Activated CD4-positive, alpha-beta T cell treated with anti-CD3 and anti-CD28 coated beads for 24 hours (primary cell): ENCODE measurements at places on chromosomes 16 and 17.

GRCh38 chr16:2734844-2735515 lies 15.0 kb upstream of the PRSS27 start:
- DNase-seq = no peak

GRCh38 chr17:50114849-50115357 lies 15.1 kb downstream of the SAMD14 start:
- no peak for DNase-seq

DNA sequence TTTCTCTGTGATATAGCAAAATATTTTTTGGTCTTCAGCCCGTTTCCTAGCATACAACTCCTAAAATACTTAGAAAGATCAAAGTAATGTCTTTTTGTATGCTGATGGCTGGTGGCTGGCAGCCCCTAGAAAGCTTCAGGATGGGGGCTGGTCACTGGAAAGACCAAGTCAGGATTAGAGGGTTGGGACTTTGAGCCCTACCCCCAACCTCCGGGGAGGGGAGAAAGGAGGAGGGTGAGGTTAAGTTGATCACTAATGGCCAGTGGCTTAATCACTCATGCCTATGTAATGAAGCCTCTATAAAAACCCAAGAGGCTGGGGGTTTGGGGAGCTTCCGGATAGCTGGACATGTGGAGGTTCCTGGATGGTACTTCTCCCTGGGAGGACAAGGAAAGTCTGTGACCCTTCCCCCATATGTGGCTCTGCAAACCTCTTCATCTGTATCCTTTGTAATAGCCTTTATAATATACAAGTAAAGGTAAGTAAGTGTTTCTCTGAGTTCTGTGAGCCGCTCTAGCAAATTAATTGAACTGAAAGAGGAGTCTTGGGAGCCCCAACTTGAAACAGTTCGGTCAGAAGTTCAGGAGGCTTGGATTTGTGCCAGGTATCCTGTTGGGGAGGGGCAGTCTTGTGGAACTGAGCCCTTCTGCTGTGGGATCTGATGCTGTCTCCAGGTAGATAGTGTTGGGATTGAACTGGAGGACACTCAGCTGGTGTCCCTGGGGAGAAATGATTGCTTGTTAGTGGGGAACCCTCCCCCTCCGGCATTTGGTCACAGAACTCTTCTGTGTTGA lies 3.5 kb downstream of the SLC7A6 start:
- DNase-seq = no peak

- DNase-seq = no peak
Measured at GRCh38 chr17:67995570-67996263, 552 bp downstream of the C17orf58 start.

DNA sequence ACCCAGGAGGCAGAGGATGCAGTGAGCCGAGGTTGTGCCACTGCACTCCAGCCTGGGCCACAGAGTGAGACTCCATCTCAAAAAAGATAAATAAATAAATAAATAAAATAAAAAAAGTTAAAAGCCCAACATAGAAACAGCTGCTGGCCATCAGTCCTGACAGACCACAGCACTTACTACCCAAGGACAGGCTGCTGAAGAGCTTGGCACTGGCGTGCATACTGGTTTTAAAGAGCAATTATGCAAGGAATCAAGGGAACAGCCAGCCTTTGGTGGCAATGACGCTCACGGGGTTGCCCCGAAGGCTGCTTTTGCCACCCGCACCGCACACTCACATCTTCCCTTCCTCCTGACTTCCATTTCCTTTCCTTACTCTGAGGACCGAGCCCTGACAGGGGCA lies 4.2 kb downstream of the PLD6 start:
- no peak for DNase-seq

DNA sequence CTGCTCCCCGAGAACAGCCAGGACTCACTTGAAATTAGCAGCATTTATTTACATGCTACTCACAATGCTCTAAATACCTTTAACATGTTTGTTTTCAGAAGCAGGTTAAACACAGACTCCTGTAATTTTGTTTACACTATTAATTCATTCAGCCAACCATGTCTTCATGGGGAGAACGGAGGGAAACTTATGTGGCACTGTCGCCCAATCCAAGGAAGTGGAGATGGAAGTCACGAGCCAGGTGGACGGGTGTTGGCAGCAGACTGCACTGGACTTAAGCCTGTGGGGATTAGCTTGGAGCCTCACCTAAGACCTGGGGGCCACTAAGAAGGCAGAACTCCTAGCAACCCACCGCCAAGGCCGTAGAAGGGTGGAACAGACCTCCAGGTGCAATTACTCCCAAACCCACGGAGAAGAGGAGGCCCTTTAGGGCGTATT lies 8.8 kb upstream of the GFAP start:
- no peak for DNase-seq

DNA sequence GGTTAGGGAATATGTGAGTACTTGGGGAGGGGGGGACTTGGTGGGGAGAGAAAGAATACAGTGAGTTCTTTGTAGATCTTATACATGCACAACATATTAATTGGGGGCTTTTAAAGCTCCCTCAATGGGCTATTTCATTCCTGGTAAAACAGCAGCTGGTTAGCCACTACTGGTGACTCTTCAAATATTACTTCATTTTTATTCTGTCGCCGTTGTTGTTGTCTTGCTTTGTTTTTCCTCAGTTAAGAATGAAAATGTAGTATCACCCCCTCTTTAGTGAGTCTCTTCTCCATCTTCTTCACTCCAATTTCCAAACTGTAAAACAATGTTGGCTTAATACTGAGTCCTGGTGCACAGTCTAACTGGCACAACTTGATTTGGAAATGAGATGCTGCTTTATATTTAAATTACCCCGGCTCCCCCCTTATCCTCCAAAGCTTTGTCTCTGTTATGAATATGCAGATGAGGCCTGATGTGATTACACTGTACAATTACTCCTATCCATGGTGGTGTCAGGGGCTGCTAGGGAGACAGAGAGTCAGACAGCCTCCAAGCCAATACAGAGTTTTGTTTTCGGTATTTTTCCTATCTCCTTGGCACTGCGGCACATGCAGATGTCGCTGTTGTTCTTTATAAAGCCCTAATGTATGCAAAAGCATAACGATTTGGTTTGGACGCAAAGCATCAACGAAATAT lies 256.9 kb upstream of the PMFBP1 start:
- DNase-seq = no peak

DNA sequence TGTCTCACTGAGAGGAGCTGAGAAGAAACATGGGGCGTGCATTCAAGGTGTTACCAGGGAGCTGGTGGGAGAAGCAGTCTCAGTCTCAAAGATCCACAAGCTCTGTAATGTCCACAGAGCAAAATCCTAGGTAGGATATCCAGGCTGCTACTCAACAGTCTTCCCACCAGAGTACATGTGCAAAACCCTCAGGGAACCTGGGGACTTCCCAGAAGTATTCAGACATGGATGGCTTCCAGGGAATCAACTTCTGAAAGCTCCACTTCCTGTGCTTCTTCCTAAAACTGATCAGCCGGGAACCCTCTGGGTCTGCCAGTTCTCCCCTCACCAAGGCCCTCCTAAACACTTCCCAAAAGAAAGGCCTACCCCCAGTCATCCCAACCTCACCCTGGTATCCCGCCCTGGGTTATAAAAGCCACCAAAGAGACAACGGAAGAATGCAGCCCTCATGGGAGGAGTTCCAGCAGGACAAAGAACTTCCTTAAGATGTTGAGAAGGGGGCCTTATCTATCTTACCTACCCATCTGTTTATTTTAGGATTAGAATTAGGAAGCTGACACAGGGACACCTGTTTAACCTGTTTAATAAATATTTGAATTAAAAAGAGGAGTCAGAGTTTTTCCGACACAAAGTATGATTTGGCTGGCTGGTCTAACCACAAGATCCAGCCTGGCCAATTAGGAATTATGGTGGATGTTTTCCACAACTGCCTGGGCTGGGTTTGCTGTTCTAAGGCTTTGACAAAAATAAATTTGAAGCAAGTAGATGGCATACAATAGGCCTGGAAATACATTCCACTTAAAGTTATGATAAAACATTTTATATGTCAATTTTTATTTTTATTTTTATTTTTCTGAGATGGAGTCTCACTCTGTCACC lies 37.0 kb downstream of the CUEDC1 start:
- no peak for DNase-seq

DNA sequence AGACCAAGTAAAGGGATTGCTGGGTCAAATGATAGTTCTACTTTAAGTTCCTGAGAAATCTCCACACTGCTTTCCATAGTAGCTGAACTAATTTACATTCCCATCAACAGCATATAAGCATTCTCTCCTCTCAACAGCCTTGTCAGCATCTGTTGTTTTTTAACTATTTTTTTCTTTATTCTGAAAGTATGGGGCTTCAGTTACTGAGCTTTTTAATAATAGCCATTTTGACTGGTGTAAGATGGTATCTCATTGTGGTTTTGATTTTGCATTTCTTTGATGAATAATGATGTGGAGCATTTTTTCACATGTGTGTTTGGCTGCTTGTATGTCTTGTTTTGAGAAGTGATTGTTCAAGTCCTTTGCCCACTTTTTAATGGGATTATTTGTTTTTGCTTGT lies 2.5 kb downstream of the KRTAP2-2 start:
- DNase-seq = no peak
